ENCODE measurements at places on chromosomes 3 and 15. TPM values are rescaled to one million over a fixed set of nuclear protein-coding genes. Genes with fewer than 3 reads are reported as not detected.

The HRH1 gene
- 5.5 TPM for total RNA-seq

The ITPKA gene
- 0.28 TPM for total RNA-seq

The IVD gene
- total RNA-seq: 24.3 TPM

The SERINC4 gene
- total RNA-seq: not detected

- no peak for DNase-seq
These were observed 65.4 kb upstream of the PFN2 start for GRCh38 chr3:150035910-150036612.

- no peak for DNase-seq
These were observed 10.6 kb downstream of the POPDC2 start for GRCh38 chr3:119649761-119650160.

DNA sequence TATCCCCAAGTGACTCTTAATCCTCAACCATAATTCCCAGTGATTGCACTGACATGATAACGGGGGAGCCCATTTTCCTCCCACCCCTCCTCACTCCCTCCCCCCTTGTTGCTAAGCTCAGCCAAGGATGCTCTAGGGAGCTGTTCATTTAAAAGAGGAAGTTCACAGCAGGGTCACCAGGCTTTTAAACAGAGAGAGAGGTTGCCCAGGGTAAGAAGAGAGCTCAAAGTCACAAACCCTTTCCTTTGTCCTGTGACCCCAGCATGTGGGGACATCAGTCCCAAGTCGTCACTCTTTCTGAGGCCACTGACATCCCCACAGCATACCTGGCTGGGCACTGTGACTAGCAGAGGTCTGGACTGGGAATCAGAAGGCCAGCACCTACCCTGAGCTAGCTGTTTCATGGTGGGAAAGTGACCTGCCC is 144.1 kb downstream of the RORA start:
- DNase-seq: no peak

- no peak for DNase-seq
These were observed 5.9 kb upstream of the DNASE1L3 start for GRCh38 chr3:58216496-58217195.

DNA sequence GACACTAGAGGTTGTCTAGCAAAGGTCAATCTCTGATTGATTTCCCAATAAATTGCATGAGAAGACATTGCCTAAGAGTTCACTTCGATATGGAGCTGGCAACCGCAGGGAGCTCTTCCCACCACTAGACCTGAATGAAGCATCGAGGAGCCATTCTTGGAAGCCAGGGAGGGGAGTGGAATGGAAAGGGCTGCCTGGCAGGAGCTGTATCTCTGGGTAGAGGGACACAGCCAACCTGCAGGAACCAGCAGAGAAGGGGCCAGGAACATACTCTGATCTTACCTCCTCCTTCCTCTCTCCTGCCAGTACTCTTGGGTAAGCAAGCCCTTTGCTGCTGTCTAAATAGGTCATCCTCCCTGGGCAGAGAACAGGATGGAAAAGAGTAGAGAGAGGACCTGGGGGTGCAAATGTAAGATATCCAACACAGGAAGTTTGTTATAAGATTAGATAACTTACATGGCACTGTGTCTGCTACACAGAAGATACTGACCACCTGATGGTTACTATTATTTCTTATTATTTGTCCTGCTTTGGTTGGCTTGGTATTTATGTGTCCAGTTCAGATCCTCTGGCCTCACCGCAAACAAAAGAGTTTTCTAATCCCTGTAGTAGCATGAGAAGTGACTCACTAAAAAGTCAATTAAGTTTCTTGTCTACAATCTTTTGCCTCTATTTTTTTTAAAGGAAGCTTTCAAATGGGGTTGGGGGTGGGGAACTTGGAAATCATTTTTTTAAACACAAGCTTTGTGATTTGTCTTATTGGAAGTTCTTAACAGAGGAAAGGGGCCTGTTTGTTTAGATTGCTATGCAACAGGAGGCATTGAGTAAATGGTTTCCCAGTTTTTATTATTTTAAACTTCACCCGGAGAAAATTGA is 156.7 kb upstream of the TSC22D2 start:
- DNase-seq: no peak

All from posterior vena cava (tissue), 2 donors.